ENCODE measurements at places on chromosomes 11 and 22. TPM values are rescaled to one million over a fixed set of nuclear protein-coding genes. Genes with fewer than 3 reads are reported as not detected.

The P2RY6 gene
- not detected for total RNA-seq

DNA sequence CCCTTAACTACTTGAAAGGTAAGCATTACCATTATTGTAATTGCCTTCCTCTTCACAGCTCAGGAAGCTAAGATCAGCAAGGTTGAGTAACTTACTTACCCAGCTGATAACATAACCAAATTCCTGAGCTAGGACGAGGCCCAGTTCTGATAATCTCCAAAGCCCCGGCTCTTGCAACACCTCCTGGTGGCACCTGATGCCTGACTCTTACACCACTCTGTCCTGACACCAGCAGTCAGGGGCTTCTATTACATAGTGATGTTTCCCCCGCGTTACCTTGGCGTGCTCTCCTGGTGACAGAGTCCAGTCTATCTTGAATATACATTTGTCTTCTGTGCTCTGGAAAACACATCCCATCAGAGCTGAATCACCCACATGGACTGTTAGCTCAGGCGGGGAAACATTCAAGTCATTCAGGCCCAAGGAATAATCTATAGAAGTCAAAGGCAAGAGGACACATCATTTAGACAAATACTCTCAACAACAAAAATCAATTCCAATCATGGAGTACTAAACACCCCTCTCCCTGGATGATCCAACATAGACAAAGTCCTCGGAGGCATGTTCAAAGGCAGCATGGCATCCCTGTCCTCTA lies 12.6 kb downstream of the JAML start:
- no peak for DNase-seq

DNA sequence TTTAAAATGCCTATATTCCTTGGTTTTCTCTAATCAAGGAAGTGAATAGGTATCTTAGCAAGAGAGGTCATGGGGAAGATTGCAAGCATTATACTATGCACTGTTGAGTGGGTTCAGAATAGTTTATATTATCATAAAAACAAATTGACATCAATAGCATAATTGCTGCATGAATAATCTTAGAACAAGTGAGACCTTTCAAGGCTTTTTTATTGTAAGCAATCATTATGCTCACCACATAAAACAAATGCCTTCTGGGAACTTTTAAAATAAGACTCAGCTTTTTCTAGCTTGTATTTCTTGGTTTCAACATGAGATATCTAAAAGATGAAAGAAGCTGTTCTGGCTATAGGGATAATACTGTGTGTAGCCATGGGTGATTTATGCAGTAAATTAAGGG lies 135.6 kb upstream of the ZC3H12C start:
- DNase-seq: no peak

GRCh38 chr22:37643225-37643847 lies 3.9 kb downstream of the SH3BP1 start:
- peak; percentile 90 for DNase-seq

The CNGA4 gene
- not detected for total RNA-seq

GRCh38 chr22:44685384-44686056 lies 16.5 kb upstream of the PRR5 start:
- DNase-seq: peak; percentile 80
